ENCODE measurements at places on chromosomes 6 and 20.

DNA sequence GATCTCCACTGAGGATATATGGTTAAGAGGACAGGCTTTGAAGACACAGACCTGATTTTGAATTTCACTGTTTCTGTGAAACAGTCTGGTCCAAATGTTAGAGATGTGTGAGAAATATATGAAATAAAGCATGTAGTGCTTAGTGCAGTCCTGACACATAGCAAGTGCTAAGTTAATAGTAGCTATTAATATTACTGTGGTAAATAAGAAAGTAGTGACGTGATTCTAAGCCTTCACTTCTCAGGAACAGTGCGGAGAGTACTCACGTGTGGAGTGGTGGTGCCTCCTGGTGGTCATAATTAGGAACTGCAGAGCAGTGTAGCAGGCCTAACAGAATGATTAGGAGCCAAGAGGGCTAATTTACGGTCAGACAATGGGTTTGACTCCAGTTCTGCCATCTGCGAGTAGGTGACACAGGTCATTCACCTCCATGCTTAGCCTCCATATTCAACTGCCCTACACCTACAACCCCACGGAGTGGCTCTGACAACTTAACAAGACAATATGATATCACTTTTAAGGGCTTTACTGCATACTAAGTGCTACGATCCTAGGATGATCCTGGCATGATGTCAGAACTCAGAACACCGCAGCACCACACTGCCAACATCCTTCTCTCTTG, 106.2 kb downstream of the JPH2 start:
- DNase-seq = peak; percentile 81

DNA sequence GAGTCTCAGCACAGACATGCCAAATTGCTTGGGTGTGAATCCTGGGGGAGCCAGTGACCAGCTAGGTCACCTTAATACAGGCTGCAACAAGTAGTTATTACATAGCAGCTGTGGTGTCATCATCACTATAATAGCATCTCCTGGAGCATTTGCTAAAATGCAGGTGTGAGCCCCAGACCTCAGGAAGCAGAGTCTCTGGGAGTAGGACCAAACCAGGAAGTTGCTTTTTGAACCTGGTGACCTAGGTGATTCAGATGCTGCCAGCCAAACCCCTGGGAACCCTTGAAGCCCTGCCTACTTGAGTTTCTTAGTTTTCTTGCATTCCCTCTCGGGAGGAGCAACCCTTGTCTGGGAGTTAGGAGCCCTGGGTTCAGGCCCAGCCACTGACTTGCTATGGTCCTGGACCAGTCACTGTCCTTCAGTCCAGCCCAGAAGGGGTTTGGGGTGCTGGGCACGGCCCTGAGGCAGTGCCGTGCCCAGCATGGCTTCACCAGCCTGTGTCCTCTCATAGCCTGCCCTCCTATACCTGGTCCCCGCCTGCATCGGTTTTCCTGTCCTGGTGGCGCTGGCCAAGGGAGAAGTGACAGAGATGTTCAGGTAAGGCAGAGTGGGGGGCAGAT, 39.3 kb upstream of the ID1 start:
- no peak for DNase-seq

DNA sequence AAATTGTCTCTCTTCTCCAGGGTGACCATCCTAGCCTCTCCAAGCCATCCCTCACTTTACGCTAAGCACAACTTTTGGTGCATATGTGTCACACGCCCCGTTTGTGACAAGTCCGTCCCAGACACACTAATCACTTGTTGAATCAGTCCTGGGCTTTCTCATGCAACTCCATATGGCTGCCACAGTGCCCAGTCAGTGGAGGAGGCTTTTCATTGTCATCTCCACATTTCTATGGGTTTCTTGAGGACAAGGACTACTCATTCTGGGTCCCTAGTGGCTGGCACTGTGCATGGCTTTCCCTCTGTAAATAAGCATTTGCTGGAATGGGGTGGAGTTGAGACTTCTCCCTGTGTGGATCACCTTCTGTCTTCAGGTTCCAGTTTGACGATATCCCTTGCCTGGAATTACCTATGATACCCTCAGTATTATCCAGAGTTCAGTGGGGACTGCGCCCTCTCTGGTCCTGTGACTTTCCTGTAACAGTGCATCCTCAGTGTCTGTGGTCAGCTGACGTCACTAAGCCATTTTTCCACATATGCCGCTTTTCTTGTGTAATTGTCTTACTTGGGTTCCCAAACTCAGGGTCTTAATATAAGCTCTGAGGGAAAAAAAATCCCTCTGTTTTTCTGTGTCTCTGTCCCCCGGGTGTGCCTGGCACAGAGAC, 59.8 kb upstream of the MYL9 start:
- DNase-seq = no peak

DNA sequence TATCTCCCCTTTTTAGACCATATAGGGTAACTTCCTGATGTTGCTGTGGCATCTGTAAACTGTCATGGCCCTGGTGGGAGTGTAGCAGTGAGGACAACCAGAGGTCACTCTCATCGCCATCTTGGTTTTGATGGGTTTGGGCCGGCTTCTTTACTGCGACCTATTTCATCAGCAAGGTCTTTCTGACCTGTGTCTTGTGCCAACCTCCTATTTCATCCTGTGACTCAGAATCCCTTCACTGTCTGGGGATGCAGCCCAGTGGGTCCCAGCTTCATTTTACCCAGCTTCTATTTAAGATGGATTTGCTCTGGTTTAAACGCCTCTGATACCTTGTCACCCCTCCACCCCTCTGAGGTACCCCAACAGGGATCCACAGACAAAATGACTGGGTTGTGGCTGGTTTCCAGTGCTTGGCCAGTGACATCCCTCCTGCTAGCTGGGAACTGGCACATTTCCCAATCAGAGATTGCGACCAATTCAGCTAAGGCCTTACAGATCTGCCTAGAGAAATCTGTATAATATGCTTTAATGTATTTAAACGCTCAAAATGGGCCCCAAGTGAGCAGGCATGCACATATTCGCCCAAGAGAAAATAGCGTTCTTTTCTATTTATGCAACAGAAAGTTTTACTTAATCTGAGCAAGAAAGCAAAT, 315.6 kb upstream of the QKI start:
- no peak for DNase-seq

DNA sequence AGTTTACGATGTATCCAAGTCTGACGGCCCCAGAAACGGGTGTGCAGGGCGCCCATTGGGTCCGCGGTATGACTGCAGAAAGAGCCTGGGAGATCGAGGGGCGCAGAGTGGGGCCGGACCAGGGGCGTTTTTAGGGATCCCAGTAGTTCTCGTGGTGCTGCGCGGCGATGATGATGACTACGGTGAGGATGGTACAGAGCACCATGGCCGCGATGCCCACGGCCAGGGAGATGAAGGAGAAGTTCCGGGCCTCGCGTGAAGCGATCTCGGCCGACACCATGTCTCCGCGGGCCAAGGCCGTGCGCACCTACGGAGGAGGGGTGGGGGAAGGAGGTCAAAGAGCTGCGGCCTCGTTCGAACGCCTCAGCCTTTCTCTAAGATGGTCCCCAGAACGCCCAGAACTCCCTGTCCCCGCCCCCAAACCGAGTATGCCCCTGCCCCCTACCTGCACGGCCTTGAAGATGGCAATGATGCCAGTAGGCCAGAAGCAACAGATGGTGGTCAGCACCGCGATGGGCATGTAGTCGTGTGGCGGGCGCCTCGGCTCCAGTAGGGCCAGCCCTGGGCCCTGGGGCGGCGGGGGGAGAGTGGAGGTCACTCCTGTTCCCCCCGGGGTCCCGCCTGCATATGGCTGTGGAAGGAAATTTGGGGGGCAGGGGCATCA, 2.5 kb downstream of the PRRT1 start:
- no peak for DNase-seq

GRCh38 chr6:33166811-33167210, 25.5 kb downstream of the COL11A2 start:
- DNase-seq = no peak

GRCh38 chr20:3875378-3875974, 13.7 kb upstream of the PANK2 start:
- DNase-seq = no peak

DNA sequence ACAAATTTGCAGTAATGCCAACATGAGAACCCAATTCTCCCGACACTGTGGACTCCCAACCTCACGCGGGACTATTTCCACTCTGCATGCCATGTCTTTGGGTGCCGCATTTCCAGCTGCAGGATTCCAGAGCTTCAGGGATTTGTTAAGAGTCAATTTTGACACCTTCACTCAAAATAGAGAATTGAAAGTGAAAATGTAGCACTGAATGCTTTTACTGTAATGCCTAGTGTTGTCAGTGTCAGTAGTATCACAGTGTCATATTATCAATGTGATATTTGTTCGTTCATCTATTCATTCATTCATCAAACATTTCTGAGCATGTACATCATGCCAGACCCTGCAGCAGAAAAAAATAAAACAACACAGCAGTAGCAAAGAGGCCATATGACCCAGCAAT, 13.4 kb upstream of the FAM50B start:
- no peak for DNase-seq

DNA sequence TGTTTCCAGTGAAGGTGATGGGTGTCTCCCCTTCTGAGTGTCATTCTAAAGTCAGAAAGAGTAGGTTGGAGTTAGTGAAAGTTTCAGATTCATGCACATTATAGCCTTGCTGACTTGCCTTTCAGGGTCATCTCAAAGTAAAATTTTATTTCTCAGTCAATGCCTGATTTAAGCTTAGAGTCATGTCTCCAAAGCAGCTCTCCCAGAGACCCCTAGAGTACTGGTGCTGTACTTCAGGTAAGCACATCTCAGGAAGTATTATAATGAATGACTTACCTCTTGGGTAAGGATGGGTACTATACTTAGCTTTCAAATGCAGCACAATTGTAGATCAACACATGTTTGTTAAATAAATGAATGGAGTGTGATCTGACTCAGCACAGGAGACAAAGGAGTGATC, 116.0 kb downstream of the TBX18 start:
- no peak for DNase-seq

- DNase-seq = no peak
These were observed 71.6 kb downstream of the GPX5 start for GRCh38 chr6:28597217-28597835.

- no peak for DNase-seq
These were observed 70.4 kb upstream of the PTPN1 start for GRCh38 chr20:50439539-50440453.

GRCh38 chr6:148244217-148244935, 98.3 kb upstream of the SASH1 start:
- no peak for DNase-seq

- peak; percentile 31 for DNase-seq
These were observed 101.2 kb downstream of the JPH2 start for GRCh38 chr20:44085616-44086434.

GRCh38 chr6:117188627-117189201, 76.6 kb upstream of the VGLL2 start:
- DNase-seq = no peak

DNA sequence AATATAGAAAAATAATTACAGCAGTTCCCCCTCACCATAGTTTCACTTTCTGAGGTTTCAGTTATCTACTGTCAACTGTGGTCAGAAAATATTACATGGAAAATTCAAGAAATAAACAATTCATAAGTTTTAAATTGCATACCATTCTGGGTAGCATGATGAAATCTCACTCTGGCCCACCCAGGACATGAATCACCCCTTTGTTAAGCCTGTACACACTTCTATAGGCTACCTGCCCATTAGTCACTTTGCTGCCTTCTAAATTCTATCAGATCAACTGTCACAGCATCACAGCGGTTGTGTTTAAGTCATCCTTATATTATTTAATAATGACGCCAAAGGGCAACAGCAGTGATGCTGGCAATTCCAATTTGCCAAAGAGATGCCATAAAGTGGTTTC, 140.3 kb upstream of the RUNX2 start:
- DNase-seq = no peak

DNA sequence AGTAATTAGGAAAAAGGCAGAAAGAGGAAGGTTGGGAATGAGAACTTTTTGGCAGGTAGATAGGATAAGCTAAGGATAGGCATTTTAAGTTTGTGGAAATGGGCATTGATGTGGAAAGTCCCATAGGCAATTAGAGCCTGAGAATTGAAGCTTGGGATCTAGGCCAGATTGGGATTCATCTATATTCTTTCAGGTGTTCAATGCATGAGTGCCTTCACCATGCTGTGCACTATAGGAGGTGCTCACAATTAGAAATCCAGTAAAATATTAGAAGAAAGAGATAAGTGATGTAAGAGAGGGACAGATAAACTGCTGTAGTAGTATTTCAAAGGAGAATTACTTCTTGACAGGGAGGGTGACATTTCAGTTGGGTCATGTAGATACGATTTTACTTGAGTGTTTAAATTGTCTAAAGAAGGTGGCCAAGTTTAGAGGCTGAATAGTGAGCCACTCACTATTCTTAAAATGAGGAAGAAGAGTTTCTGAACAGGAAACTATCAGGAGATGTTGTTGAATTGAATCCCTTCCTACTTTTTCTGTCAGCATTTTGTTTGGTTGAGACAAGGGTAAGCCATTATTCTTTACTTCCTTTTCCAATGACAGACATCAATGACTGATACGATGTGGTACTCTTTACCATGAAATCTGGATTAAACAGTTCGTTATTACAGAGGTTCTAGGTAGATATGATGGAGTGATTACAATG, 31.0 kb upstream of the CTAGE9 start:
- DNase-seq = no peak

GRCh38 chr20:44711237-44711636, 3.9 kb upstream of the CCN5 start:
- no peak for DNase-seq

DNA sequence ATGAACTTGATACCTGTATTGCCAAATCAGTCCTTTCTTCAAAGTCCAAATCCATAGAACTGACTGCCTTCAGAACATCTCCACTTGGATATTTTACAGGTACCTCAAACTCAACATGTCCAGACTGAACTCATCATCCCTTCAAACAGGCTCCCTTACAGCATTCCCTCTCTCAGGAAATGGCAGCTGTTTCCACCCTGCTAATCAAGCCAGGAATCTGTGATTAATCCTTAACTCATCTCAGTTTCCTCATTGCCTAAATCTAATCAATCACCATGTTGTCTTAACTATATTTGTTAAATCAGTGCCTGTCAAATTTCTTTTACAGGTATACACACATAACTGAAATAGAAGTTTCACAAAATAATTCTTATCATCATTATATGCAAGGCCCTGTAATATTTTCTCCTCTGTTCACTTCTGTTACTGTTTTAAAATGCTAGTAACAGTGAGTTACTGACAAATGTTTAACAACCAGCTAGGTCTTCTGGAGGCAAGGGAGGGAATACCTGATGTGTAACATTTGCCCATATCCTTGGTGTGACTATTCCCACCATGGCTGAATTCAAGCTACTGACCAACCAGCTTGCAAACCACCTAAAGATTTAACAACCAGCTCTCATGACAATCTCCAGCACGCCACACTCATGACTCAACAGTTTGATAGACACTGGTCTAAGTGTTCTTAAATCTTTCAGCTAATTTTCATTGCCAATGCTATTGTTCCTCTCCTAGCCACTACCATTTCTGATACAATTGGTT, 124.9 kb downstream of the ADAT2 start:
- DNase-seq = no peak

GRCh38 chr20:44495802-44496481, 20.3 kb downstream of the TTPAL start:
- no peak for DNase-seq

- DNase-seq = no peak
These were observed 105.2 kb upstream of the TRAF3IP2 start for GRCh38 chr6:111710911-111711310.

DNA sequence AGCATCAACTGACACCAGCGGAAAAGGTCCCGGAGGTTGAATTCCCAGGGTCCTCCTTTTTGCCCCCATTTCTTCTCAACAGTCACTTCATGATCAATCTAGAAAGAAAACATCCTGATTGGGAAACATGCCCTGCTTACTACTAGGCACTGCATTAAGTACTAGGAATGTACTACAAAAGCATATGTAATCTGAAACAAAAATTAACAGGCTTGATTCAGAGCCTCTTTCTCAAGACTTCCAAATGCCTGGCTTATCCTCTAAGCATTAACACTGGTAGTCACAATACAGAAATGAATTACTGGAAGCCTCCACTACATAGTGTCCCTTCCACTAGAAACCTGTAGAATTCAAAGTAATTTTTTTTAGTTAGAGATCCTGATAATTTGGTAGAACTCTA, 84.5 kb upstream of the LYRM2 start:
- no peak for DNase-seq

Data from ureter (tissue), 1 donor.